Stimulated activated naive B cell treated with anti-CD40 and anti-IgM and Interleukin-4, amounts not matched to agents 10 μg/mL and 1 μg/mL and 100 μg/mL, for 72 hours (primary cell): ENCODE measurements at places on chromosomes 2 and 18.

DNA sequence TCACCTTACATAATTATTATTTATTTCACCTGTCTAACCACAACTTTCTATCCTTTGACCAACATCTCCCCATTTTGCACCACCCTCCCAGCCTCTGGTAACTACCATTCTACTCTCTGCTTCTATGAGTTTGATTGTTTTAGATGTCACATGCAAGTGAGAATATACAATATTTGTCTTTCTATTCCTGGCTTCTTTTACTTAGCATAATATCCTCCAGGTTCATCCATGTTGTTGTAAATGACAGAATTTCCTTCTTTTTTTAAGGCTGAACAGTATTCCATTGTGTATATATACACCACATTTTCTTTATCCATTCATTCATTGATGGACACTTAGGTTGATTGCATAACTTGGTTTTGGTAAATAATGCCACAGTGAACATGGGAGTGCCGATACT is 24.0 kb downstream of the PPM1B start:
- DNase-seq = no peak

- no peak for DNase-seq
Observed at GRCh38 chr18:3782901-3783300, 332.9 kb downstream of the TGIF1 start.

DNA sequence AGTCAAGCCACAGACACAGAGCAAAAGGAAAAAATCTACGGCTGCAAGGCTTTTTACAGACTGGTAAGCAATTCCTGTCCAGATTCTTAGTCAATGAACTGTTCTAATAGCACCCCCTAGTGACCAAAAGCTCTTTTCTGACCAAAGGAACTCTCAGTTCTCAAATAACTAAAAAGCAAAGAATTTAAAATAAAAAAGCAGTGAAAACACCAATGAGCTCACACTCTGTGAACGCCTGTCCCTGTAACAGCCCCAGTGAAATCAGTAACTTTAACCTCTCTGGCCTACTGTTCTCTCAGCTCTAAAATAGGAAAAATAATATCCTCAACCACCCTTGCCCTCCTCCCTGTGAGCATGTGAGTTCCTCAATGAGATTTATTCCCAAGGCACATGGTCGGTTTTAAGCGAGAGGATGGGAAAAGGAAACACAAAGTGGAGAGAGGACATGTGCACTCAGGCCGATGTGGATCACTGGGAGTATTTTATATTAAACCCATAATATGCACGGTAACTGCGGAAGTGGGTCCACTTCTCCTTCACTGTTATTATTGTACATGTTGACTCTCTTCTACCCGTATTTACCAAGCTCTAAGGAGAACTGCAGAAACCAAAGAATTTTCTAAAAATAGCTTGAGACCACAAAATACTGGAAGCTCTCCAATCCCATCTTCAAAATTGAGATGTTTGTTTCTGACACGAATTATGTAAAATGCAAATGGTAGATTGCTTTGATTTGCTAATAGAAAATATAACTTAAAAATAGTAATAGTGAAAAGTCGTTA is 128.5 kb downstream of the STK39 start:
- DNase-seq = peak; percentile 40

- no peak for DNase-seq
Observed at GRCh38 chr2:23380562-23381065, 4.4 kb upstream of the KLHL29 start.

GRCh38 chr2:236343400-236344161 is 79.4 kb upstream of the ASB18 start:
- peak; percentile 37 for DNase-seq

GRCh38 chr2:23092831-23093230 is 292.1 kb upstream of the KLHL29 start:
- DNase-seq = no peak
